ENCODE measurements at places on chromosomes 2 and 18. TPM values are rescaled to one million over a fixed set of nuclear protein-coding genes. Genes with fewer than 3 reads are reported as not detected.

COLEC11 gene
- 1.4 TPM for total RNA-seq

SATB2 gene
- 11.7 TPM for total RNA-seq

ASB18 gene
- not detected for total RNA-seq

RND3 gene
- total RNA-seq = 647 TPM

COL3A1 gene
- 3,551 TPM for total RNA-seq

AMER3 gene
- total RNA-seq = not detected

CLIP4 gene
- 42.6 TPM for total RNA-seq

AFTPH gene
- total RNA-seq = 29.6 TPM

ARL4C gene
- total RNA-seq = 79.7 TPM

PROKR1 gene
- total RNA-seq = not detected

RSAD2 gene
- 0.33 TPM for total RNA-seq

CGREF1 gene
- total RNA-seq = 40.8 TPM

ACMSD gene
- not detected for total RNA-seq

TRABD2A gene
- 4.0 TPM for total RNA-seq

RTP5 gene
- total RNA-seq = not detected

TAF1B gene
- total RNA-seq = 22.4 TPM

ZC3H6 gene
- total RNA-seq = 5.9 TPM

ABCG8 gene
- total RNA-seq = not detected

FOXI3 gene
- total RNA-seq = not detected

FAP gene
- 172 TPM for total RNA-seq

Measured in smooth muscle cell of the pulmonary artery (primary cell).